Stimulated activated CD4-positive, alpha-beta T cell treated with anti-CD3 and anti-CD28 coated beads, Interleukin-2, amount 100 ng/mL, for 4 hours (primary cell): ENCODE measurements at places on chromosomes 6 and 20.
A peak's percentile ranks its signal among the peaks of the same experiment; 100 is the strongest.

DNA sequence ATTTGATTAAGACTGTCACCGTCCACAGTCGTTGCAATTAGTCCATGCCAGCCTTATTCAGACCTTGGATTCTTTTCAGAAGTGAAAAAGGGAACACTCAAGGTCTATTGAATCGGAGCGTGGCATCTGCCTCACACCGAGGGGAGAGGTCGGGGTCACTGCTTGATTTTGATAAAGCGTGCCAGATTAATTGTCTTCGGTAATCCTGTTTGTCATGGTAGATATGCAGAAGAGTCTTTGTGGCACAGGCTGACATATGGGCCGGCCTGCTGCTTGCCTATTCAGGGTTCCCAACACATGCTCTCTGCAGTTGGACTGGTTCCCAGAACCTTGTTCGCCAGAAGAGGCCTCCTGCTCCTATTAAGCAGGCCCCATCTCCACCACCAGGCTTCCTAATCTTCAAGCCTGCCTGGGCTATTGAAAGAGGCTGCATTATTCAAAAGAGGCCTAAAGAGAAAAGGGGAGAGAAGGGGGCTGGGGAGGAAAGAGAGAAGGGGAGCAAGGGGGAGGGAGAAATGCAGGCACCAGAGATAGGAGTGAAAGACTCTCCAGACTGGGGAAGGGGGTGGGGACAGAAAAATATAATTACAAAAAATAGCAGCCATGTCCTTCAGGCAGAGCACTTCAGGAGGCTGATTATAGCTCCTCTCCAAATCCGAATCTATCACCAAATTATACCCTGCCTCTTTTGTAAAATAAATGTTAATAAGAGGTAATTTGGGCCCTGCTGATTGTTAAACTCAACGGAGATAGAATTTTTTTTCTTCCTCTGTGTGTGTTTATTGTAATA, 611.3 kb downstream of the HDGFL1 start:
- DNase-seq = no peak

DNA sequence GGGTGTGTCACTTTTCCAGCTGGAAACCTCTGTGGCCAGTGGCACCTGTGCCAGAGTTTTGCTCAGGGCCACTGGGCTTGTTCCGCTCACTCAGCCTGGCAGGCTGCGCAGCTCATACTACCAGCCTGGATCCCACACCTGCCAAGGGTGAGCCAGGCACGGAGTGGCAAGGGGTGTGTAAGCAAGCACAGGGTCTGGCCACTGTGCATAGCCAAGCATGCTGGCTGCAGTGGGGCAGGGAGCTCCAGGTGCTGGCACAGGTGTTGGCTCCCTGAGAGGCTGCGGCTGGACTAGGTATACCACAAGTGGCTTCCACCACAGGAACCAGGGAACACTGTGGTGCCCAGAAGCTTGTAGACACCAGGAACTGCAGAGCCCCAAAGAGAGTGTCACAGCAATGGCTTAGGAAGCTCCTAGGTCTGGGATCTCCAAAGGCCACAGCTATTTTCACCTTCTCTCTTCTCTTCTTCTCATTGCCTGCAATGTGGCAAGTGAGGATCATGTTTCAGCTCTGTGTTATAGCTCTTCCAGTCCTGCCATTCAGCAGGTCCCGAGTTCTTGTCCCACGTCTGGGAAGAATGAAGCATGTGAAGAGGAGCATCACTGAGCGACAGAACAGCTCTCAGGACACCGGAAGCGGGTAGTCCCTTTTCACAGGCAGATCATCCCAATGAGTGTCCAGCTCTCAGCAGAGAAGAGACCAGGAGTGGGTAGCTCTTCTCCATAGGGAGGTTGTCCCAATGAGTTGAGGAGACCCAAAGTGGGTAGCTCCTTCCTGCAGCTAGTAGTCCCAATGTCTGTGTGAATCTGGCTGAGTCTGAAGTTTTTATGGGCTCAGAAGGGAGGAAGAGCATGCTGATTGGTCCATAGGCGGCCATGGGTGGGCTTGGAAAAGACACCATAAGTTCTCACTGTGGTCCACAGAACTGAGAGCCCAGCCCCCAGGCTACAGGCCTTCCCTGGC, 41.3 kb downstream of the WASF1 start:
- DNase-seq = no peak

GRCh38 chr6:3928111-3928510, 78.9 kb downstream of the FAM50B start:
- DNase-seq = no peak

DNA sequence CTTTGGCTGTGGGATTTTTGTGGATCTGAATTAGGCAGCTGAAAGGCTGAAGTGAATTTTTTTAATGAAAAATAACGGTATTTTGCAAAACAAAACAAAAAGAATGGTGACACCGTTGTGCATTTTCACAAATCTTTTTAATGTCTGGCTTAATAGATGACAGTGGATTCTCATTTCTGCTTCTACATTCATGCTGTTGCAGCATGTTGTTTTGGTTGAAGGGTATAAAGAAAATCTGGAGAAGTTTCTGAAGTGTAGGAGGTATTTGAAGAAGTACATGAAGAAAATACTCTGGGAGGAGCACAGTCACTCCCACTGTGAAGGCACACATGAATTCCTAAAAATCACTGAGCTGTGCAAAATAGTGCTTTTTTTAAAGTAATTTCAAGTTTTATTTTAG, 3.1 kb upstream of the MAP3K5 start:
- no peak for DNase-seq

GRCh38 chr6:33279257-33279695, 2.4 kb downstream of the B3GALT4 start:
- no peak for DNase-seq

DNA sequence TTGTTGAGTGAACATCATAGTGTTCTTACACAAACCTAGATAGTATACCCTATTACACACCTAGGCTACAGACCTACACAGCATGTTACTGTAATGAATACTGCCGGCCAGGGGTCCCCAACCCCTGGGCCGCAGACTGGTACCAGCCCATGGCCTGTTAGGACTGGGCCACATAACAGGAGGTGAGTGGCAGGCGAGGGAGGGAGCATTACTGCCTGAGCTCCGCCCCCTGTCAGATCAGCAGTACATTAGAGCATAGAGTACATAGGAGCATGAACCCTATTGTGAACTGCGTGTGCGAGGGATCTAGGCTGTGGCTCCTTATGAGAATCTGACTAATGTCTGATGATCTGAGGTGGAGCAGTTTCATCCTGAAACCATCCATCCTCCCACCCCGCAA, 126.3 kb downstream of the PRND start:
- no peak for DNase-seq

- DNase-seq = no peak
These were observed 1.7 kb downstream of the MUCL3 start for GRCh38 chr6:30942338-30943060.

GRCh38 chr6:88378639-88379038, 212.5 kb upstream of the CNR1 start:
- DNase-seq = no peak

DNA sequence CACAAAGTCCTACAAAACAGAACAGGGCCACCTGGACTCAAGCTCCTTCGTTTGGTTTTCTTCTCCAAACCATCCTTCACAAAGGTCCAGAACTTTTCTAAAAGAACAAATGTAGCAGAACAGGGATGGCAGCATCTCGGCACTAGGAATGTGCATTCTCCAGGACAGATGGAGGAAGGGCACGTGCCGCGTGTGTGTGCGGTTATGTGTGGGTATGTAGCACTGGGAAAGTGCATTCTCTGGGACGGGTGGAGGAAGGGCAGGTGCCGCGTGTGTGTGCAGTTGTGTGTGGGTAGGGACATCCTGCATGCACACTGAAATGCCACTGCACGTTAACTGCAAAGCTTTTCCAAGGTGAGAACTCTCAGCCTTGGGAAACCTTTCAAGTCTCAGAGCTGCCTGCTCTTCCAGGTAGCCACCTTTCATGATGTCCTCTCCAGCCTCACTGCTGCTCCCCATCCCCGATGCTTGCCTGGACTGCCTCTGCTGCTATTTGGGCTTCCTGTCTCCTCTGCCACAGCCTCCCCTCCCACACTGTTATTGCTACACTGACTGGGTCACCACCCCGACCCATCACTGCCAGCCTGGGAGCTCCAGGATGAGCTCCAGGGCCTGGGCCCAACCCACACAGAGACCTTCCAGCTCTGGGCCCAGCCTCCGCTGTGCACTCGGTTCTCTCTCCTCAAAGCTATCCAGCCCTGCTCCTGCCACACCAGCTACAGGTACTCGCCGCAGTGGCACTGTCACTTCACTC, 47.6 kb downstream of the EZR start:
- no peak for DNase-seq

GRCh38 chr6:81553216-81553615, 199.3 kb downstream of the TENT5A start:
- no peak for DNase-seq

DNA sequence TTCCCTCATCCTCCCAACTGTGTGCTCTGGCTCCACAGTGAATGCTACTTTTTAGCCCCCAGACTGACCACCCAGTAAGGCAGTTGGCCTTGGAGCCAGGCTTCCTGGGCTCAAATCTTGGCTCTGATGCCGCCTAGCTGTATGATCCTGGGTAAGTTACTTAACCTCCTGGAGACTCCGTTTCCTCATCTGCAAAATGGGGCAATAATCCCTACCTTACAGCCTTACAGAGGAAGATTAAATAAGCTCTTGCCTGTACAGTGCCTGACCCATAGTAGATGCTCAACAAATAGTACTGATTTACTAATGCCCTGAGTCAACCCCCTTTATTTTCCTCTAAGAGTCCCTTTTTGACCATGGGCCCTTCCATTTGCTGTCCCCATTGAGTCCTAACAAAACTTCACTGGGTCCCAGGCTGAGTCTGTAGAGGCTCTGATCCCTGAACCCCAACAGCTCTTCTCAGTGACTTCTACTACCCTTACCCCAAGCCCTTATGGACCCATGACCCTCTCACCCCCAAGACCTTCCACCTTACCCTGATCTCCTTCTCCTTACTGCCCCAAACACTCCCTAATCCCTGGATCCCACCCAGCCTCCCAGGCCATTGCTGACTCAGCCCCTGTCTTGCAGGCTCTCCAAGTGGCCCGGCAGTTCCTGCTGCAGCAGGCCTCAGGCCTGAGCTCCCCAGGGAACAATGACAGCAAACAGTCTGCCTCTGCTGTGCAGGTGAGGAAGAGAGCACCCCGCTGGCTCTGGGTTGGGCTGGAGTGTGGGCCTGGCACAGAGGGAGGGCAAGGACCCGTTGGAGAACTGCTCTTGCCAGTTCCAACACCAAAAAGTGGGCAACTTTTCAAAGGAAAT, 31.4 kb downstream of the FOXP4 start:
- no peak for DNase-seq

DNA sequence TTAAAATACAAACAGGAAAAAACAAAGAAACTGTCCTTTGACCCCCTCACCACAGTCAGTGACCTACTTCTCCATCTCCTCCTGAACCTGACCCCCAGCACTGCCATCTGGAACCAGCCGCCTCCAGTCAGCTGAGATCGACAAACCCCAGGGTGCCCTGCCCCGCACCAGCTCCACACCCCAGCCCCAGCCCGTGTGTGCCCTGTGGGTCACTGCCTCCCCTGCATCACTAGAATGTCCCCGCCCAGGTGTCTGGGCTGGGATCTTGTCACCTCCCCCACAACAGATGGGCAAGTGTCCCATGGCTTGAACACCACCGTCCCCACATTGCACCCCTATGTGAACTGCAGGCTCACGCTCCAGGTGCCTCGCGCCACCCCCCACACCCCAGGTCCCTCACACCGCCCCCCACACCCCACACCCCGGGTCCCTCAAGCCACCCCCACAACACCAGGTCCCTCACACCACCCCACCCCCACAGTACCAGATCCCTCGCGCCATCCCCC, 13.3 kb downstream of the TAF4 start:
- DNase-seq = no peak

- DNase-seq = no peak
These were observed 117.5 kb upstream of the ID4 start for GRCh38 chr6:19719691-19720128.

DNA sequence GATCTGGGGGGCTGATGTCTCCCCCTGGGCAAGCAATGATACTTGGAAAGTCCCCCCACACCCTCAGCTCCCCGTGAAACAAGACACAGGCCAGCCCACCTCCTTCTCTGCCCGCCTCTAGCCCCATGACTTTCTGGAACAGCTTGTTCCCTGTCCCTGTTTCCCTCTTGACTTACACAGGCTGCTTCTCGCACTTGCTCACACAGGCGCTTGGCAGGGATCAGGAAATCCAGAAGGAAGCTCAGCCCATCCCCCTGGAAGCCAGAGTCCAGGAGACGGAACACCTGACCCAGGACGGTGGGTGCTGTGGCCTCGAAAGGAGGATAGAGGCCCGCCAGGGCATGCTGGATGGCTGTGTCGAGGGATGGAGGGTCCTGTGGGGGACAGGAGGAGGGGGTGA, 14.8 kb downstream of the KIAA1755 start:
- DNase-seq = no peak

DNA sequence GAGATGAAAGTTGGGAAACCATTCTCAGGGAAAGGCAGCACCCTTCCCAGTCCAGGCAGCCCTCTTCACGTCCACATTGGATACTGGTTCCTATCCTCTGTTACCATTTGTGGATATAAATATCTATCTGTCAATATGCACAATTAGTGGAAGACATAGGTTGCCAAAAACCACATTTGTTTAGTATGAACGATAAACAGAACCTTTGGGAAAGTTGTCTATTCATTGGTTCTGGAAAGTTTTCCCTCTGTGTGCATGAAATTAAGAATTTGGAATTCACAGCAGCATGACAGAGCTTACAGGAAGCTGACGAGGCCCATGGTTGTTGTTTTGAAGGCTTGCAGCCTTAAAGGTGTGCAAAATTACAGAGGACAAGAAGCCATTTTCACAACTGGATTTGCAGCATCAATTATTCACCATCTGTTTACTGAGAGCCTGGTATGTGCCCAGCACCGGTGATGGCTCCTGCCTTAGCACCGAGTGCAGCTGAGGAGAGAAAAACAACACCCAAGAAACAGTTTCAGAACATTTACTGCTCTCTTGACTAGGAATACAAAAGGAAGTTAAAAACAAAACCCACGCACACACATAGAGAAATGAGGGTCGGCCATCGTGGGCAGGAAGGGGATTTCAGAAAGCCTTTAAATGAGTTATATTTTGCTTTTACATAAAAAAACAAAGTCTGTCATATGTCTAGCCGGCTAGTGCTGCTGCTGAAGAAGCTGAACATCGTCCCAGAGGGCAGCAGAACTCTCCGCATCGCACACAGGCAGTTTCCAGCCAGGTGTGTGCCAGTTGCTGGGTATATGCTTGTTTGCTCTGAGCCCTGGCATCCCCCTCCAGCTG, 319.6 kb downstream of the FARS2 start:
- DNase-seq = no peak

- DNase-seq = peak; percentile 32
These were observed 58.2 kb downstream of the TRIM27 start for GRCh38 chr6:28865401-28866204.

DNA sequence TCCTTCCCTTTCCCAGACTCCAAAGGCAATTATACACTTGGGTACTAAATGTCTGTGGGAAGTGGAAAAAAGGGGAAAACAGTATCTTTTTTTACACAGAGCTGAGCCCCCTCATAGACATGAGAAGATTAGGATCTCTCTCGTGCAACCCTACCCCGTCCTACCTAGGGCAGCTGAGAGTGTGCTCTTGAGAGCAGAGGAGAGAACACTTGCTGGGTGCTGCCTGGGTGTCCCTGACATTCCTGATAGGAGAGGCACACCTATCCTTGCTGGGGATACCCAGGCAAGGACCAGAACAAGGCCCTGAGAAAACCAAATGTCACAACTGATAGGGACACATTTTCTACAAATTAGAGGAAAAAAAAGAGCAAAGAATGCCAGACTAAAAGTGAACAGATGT, 81.2 kb downstream of the PREP start:
- DNase-seq = no peak
